ENCODE measurements at places on chromosomes 7 and 10.

DNA sequence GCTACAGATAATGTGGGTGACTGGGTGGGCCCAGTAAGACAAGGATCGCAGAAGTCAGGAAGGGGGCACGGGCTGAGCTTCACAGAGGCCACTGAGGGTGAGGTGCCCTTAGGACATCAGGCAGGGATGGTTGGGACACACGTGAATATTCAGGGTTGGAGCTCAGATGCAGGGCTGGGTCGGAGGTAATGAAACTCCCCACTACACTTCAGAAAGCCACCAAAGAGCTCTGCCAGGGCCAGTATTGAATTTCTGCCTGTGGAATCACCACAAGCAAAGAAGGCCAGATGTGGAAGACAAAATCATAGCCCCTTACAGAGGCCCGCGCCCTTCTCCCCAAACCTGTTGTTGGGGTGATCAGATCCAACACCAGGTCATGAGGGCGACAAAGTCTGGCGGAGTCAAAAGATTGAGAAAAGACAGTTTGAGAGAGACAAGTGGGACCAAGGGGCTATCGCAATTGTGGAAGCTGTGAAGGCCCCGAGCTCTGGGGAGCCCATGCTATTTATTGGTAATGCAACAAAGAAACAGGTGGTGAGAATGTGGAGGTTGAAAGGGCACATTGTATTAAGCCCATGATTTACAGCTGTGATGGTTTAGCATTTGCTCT lies 42.4 kb downstream of the STRA8 start:
- no peak for DNase-seq

DNA sequence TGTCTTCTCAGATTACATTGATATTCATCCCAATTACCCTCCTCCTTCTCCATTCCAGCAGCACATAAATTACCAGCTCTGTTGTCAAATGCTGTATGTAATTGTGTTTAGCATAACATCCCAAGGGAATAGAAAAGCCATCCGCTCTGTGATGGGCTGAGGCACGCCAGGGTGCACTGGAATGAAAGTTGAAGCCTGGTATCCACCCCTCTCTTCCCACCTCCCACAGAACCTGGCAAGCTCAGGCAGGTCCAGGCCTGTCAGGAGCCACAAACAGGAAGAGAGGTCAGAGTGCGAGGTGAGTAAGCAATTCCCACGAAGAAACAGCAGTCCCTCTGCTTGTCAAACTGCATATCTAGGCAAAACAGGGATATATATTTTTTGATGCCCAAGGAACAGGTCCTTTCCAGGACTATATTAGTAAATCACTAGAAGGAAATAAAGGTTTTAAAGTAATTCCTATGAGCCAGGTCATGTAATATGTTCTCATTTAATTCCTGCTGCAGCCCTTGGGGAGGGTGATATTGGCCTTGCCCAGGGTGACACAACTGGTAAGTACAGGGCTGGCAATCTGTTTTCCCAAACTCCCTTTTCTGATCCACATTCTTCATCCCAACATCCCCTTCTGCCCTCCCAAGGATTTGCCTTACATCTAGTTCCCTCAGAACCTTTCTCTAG lies 155.6 kb upstream of the GHITM start:
- DNase-seq: peak; percentile 66

- DNase-seq: no peak
These were observed 859 bp upstream of the CH25H start for GRCh38 chr10:89207801-89208551.

DNA sequence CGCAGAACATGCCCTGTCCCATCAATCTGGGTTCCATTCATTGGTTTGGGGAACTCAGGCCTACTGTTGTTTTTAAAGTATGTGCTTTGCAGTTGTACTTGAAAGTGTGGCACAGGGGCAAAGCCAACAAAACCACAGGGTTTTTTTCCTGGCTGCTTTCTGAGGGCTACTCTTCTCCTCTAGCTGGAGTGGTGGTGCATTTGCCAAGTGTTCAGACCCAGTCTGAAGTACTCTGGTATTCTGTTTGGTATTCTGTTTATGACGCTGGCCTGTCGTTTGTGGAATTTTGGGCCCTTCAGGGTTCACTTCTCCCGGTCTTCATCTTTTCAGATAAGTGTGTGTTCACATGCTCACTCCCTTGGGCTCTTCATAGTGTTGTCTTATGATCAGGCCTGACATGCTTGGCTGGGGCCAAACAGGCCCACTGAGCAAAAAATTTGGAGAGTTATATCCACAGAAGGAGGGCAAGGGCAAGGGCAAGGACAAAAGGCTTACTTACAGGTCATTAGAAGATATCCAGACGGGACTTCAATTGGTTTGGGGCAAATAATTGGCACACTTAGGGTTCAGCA lies 26.3 kb downstream of the SLC26A4 start:
- no peak for DNase-seq

- no peak for DNase-seq
These were observed 110.7 kb downstream of the TRIM24 start for GRCh38 chr7:138570715-138571114.

- DNase-seq: no peak
These were observed 48.3 kb downstream of the ADCYAP1R1 start for GRCh38 chr7:31100445-31100844.

- DNase-seq: no peak
These were observed 196.0 kb downstream of the RNLS start for GRCh38 chr10:88386821-88387773.

GRCh38 chr7:5248201-5248885 lies 34.4 kb upstream of the SLC29A4 start:
- no peak for DNase-seq

DNA sequence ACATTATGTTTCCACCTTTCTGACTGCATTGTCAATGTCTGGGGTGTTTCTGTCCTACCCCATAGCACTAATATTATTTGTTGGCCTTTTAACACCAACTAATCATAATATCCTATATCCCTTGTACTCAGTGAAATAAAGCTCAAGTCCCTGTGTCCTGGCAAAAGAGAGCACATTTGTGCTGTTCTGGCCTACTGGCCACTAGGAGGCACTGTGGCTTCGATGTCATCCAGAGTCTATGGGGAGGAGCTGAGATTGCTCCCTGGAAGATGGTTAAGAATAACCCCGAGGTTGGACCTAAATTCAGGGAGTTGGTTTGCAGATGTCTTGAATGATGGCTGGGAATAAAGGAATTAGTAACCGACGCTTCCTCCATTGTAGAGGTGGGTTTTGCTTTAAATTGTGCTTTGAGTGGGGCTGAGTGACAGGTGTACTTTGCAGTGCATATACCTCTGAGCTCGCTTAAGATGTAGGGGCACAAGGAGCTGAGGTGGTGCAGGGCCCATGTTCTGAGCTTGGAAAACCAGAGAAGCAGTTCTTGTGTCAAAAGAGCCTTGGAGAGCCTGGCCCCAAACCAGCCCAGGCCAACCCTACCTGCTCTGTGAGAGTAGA lies 191.2 kb upstream of the PRSS1 start:
- no peak for DNase-seq

- no peak for DNase-seq
These were observed 47.1 kb downstream of the ZNF680 start for GRCh38 chr7:64515781-64516180.

DNA sequence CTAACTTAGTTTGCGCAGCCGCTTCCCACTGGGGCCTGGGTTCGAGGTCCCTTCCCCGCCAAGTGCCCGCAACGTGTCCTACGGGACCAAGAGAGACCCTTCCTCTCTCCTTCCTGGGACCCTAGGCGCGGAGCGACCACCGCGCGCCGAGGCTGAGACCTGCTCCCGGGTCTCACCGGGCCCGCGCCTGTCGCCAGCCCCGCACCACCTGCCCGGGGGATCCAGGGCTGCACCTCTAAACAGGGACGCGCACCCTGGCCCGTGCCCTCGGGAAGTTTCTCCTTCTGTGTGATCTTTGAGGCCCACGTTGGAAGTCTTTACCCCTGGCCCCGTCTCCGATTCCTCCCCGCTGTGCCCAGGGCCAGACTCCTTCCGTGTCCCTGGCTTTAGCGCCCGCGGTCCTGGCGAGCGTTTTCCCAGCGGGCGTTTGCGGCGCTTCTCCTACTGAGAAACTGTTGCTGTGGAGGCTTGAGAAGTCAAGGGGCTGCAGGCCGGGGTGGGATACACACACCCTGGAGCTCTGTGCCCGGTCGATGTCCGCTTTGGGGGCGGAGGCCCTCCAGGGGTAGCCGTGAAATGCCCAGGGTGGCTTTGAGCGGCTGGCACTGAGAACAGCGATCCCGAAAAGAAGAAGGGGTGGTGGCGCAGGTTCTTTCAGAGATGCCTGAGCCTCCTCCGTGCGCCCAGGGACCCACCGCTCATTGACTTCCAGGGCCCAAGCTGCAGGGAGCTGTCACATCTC lies 575 bp downstream of the PLPP4 start:
- DNase-seq: no peak

DNA sequence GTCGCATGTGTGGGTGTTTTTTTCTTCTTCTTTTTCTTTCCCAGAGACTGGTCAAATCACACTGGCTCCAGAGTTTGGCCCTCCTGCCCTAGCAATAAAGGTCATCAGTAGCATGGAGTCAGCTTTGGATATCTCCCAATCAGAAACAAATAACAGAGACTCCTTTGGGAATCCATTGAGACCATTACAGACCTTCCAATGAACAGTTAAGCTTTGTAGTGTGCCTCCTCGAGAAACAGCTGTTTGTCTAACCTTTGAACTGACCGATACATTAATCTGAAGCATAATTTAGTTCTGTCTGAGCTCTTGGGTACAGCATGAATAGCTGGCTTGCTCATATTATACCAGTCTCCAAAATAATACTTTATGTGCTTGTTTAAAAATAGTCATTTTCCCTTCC lies 1103.2 kb downstream of the GATA3 start:
- no peak for DNase-seq

GRCh38 chr10:63710703-63711102 lies 189.5 kb downstream of the REEP3 start:
- no peak for DNase-seq

DNA sequence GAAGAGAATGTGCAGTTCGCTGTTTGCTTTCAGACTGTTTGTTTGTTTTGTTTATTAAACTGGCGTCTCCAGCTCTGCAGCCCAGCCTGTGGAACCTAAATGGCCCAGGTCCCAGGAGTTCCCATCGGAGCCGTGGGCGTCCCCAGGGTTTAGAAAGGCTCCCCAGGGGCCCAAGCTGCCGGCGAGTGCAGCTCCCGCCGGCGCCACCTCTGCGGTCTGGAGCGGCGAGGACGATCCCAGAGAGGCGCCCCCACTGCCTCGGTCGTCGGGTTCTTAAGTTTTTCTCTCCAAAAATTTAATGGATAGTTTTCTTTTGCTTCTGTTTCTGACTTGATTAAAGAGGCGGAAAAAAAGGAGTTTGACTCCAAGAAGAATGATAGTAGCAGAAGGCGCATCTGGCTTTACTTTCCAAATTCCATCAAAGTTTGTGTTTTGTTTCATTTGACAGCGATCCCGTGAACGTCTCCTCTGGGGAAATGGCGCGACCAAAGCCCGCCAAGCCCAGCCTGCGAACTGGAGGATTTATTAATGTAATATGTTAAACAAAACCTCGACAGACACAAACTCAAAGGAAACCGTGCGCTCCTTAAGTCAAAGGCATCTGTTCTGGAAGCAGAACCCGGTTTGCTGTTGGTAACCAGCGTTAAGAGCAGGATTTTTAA lies 718 bp upstream of the FZD1 start:
- DNase-seq: peak; percentile 76

GRCh38 chr7:149027611-149028345 lies 527 bp downstream of the PDIA4 start:
- no peak for DNase-seq

- no peak for DNase-seq
These were observed 416.2 kb upstream of the NFE2L3 start for GRCh38 chr7:25735674-25736242.

- DNase-seq: no peak
These were observed 13.2 kb downstream of the ZNF488 start for GRCh38 chr10:47370878-47371277.

DNA sequence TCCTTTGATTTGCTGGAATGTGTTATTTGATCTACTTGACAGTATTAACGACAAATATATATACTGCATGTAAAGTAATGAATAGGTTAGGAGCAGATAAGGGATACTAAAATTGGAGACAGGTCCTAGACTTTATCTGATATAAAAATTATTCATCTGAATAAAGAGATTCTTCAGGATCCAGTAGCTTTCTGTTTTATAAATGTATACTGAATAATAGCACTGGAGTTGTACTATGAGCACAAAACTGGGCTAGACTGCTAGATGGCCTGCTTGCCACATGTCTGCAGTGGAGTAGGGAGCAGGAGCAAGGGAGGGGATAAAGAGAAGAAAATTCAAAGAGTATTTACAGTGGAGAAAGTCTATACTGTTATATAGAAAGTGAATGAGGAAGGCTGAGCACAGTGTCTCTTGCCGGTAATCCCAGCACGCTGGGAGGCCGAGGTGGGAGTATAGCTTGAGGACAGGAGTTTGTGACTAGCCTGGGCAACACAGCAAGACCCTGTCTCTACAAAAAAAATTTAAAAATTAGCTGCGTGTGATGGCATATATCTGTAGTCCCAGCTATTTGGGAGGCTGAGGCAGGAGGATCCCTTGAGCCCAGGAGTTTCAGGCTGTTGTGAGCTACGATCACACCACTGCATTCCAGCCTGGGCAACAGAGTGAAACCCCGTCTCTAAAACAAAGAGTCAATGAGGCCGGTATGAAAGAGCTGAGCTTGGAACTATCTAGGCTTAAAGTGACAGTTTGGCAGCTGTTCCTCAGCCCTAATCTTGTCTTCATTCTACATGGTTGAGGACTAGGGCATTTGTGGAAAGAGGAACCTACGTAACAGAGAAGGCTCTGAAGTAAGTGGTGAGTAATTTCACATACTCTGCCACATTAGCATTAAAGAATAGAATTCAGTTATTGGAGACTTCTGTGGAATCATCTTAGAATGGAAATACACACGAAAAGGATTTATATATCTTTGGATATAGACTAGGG lies 41.8 kb downstream of the CD36 start:
- DNase-seq: no peak

DNA sequence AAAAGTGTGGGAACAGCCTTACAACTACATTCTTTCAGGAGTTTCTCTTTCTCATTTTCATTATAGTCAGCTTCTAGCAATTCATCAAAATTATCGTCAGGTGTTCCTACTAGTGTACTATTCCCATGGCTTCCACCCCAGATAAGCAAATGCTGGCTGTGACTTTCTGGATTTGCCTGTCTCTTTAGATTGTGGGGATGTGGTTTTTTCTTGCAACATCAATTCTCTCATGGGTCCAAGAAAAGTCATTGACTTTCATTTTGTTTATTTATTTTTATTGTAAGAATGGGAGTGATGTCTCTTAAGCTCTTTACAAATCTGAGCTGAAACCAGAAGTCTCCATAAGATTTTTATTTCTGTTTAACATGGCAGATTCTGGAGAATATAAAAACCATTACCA lies 349.7 kb upstream of the SEMA3C start:
- DNase-seq: no peak

DNA sequence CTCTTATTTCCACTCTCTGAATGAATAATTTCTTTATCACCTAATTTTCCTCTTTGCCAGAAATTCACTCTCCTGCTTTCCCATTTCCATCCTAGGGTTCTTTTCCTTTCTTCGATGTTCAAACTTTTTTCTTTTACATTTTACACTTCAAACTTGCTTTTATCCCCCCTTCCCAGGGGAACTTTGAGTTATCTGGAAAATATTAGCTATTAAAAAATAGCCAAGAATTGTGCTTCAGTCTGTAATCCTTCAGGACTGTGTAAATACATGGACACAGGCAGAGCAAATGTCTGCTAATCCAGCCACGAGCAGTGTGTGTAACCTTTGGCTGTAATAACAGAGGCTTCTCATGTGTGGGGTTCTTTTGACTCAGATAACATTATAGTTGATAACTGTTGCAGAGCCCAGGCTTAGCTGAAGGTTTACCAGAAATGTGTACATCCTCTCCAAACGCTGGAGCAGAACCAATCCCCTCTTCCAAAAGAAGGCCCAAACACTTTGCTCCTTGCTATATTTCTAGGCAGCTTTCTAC lies 4.6 kb downstream of the ASB4 start:
- DNase-seq: no peak

- no peak for DNase-seq
These were observed 3.5 kb upstream of the CFAP46 start for GRCh38 chr10:132945894-132946255.
